ENCODE measurements at places on chromosomes 2 and 18.

DNA sequence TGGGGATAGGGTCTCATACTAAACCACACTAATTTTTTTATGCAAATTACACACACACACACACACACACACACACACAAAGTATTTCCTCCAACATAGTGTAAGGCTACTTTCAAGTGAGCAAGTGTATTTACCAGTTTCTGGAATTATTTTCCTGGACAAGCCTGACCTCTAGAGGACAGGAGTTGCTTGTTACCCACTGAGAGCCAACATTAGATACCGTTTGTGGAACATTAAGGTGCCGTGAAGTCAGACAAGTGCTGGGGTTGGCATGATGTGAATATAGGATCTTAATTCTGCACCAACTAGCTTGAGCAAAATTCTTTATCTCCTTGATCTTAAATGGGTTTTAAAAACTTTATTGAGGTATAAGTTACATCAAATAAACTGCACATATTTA is 39.3 kb upstream of the SERPINB2 start:
- peak; percentile 62 for DNase-seq

- no peak for DNase-seq
Measured at GRCh38 chr18:39487932-39488331, 1922.3 kb upstream of the CELF4 start.

- DNase-seq, result no peak
Measured at GRCh38 chr2:66874411-66874810, 439.5 kb downstream of the MEIS1 start.

DNA sequence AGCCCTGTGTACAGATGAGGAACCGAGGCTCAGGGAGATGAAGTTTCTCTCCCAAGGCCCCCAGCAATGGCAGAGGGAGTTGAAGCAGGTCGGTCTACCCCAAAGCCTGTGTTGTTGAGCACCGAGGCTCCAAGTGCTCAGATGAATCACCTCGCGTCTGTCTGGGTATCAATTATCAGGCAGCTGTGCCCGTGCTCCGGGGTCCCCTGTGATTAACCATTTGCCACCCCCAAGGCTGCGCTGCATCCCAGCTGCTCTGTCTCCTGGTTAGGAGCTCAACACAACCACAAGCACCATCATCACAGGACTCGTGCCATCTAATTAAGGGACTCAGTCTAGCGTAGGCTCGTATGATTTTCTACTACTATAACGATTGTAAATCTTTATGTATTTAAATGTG is 27.1 kb downstream of the LIPG start:
- DNase-seq, result no peak

- no peak for DNase-seq
Measured at GRCh38 chr2:10255189-10256030, 47.3 kb upstream of the HPCAL1 start.

DNA sequence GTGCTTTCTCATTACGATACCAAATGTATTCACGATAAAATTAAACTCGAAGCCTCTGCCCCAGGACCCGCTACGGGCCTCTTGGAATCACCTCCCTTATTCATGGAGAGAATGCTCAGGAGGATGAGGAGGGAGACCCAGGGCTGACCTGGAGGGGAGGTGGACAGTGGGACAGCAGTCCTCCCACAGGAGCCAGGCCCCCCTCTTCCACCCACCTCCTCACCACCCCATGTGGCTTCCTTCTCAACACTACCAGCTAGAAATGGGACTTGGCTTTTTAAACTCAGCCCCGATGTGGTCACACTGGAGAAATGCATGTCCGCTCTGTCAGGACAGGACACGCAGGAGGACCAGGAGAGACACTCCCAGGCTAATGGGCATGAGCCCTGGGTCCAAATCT is 147.9 kb upstream of the ID2 start:
- no peak for DNase-seq

- DNase-seq, result no peak
Measured at GRCh38 chr2:72917877-72918553, 696 bp downstream of the EMX1 start.

DNA sequence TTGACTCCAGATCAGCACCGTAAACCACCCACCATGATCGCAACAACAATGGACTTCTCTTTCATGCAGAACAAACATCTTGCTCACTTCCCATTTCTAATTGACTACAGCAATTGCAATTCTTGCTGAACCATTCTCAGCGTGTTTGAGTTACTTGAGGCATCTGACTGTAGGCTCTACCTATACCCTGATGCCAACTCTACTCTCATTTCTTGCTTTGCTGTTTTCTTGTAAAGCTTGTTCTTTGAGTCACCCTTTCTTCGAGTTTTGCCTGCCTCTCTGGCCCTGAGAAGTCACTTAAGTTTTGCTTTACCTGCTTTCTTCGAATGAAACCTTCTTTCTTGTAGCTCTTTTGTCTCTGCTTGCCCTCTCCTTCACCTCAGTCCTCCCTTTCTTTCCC is 160.5 kb upstream of the RND3 start:
- DNase-seq, result peak; percentile 2

- DNase-seq, result peak; percentile 54
Measured at GRCh38 chr2:55010915-55011314, 39.3 kb downstream of the RTN4 start.

GRCh38 chr2:39252888-39253518 is 9.2 kb upstream of the CDKL4 start:
- DNase-seq, result no peak

DNA sequence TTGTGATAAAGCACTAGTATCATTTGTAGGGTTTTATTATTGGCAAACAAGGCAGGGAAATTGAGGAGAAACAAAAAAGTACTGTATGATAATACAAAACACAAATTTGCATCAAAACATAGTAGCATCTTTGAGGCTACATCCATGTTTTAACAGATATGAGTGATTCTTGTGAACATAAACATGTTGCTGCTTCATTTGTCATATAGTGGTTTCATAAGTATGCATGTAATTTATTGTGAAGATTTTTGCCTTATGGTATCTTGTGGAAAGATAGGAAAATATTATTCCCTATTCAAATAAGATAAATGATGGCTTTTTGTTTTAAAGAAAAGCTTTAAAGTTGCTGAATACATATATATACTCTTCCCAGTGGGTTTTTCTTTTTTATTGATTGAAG is 60.3 kb downstream of the VRK2 start:
- DNase-seq, result peak; percentile 4
